Activated CD8-positive, alpha-beta T cell treated with anti-CD3 and anti-CD28 coated beads for 36 hours (primary cell): ENCODE measurements at places on chromosomes 11 and 22. TPM values are rescaled to one million over a fixed set of nuclear protein-coding genes. Genes with fewer than 3 reads are reported as not detected.

DNA sequence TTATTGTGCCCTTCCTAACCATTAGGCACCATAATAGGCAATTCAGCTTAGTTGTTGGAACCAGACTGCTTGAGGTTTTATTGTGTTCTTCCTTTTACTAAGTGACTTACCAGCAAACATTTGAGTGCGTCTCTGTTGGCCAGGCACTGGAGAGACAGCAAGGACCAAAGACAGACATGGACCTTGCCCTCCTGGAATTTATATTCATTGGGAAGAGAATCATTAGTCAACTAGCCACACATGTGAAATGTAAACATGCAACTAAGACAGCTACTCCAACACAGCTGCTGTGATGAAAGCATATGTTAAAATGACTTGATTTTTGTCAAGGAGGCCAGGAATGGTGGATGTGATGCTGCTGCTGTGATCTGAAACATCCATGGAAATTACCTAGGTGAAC, 106.4 kb downstream of the TRAF6 start:
- peaks cover 3% of the 10 kb centered on the region for H3K36me3 ChIP-seq
- H3K4me3 ChIP-seq = no peak overlapping the region
- H3K27me3 ChIP-seq = peaks cover 10% of the 10 kb centered on the region
- no peak for DNase-seq
- H3K27ac ChIP-seq = no peak overlapping the region

GRCh38 chr22:33811208-33811607, 109.1 kb downstream of the LARGE1 start:
- H3K27ac ChIP-seq = no peak overlapping the region
- H3K4me3 ChIP-seq = no peak overlapping the region
- H3K36me3 ChIP-seq = no peaks in the 10 kb centered on the region
- no peaks in the 10 kb centered on the region for H3K4me1 ChIP-seq

Gene ARHGAP20
- total RNA-seq = 0.25 TPM

GRCh38 chr11:65111159-65111743, 421 bp upstream of the TM7SF2 start:
- peaks cover 42% of the 10 kb centered on the region for H3K4me1 ChIP-seq
- H3K27me3 ChIP-seq = no peaks in the 10 kb centered on the region
- no peak for DNase-seq

DNA sequence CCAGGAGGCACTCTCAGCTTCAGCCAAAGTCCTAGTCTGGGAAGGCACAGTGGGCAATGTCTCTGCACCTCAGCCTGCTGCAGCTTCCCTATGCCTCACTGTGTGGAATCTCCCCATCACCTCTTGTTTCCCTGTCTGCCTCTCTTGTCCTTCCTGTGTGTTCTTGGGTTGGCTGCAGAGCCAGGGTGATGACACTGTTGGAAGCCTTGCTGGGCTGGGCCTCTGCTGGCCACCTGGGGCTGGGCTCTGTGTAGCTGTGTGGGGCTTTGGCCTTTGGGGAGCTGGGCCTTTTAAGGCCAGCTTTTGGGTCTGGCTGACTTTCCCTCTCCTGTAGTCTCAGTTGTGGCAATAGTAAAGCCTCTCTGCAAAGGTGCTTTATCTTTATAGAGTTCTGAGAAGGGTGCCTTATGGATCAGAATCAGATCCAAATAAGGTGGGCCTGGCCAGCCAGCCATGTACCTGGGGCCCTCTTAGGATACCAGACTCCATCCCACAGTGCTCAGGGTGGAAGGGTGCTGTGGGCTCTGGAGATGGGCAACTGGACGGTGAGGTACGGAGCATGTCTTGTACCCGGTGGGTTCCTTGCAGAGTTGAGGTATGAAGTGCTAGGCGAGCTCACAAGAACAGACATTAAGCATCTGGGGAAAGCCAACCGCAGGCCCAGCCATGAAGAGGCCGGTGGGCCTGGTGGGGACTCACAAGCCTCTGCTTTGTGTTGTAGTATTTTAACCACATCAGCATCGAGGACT, 10.3 kb upstream of the RANBP1 start:
- no peak for DNase-seq
- no peak overlapping the region for H3K4me3 ChIP-seq
- H3K27ac ChIP-seq = peak overlapping the region; percentile 63
- no peaks in the 10 kb centered on the region for H3K27me3 ChIP-seq
- H3K4me1 ChIP-seq = peaks cover 24% of the 10 kb centered on the region

DNA sequence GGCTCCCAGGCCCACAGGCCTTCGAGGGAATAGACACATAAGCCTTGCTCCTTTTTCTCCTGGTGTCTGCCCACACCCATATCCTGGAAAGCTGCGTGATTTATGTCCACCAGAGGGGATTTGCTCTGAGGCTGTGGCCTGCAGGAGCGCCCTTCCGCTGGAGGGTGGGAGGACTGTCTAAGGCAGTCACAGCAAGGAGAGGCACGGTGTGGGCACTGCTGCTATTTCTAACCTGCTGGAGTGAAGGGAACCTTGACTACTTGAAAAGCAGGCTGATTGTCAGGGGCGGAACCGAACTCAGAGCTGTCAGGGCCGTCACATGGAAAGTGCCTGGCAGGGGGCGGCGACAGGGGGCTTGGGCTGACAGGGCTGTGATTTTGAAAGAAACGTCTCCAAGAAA, 3.7 kb downstream of the UPB1 start:
- no peak for DNase-seq
- H3K27me3 ChIP-seq = peaks cover 11% of the 10 kb centered on the region
- no peak overlapping the region for H3K27ac ChIP-seq
- H3K36me3 ChIP-seq = no peaks in the 10 kb centered on the region
- peaks cover 20% of the 10 kb centered on the region for H3K4me1 ChIP-seq

- no peak overlapping the region for H3K4me3 ChIP-seq
- no peaks in the 10 kb centered on the region for H3K27me3 ChIP-seq
- peaks cover 18% of the 10 kb centered on the region for H3K36me3 ChIP-seq
Observed at GRCh38 chr22:23289851-23290724, 109.8 kb downstream of the BCR start.

DNA sequence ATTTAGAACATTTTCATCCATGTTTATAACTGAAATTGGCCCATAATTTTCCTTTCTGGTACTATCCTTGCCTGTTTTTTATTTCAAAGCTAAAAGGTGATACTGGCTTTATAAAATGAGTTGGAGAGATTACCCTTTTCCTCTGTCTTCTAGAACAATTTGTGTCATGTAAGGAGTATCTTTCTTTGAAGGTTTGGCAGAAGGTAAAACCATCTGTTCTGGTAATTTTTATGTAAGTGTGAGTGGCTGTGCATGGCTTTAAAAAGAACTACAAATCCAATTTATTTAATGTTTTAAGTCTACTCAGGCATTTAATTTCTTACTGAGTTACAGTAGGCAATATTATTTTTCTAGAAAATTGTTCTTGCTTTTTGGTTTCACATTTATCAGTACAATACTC, 7.7 kb upstream of the MRGPRD start:
- peaks cover 10% of the 10 kb centered on the region for H3K27me3 ChIP-seq
- H3K4me1 ChIP-seq = no peaks in the 10 kb centered on the region
- DNase-seq = no peak
- no peak overlapping the region for H3K4me3 ChIP-seq

GRCh38 chr11:117087446-117087845, 10.8 kb downstream of the SIK3 start:
- no peak for DNase-seq
- H3K27ac ChIP-seq = no peak overlapping the region
- H3K4me1 ChIP-seq = peaks cover 61% of the 10 kb centered on the region
- H3K4me3 ChIP-seq = no peak overlapping the region

Gene TMEM123
- 235 TPM for total RNA-seq

DNA sequence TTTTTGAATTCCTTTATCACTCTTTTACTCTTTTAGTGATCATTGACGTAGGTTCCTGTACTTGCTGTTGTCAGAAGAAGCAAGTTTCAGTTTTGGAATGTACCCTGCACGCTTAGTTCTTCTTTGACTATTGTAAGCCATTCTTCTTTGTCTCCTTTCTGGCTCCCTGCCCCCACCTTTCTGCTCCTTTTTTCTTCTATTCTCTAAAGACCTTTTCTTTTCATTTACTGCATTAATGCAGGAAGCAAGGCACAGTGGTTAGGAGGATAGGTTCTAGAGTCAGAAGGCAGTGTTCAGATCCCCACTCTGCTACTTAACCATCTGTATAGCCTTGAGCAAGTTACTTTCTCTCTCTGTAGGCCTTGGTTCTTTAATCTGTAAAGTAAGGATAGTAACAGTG, 33.7 kb upstream of the RAG2 start:
- DNase-seq = peak; percentile 2
- H3K36me3 ChIP-seq = no peaks in the 10 kb centered on the region
- H3K27ac ChIP-seq = no peak overlapping the region

- H3K4me3 ChIP-seq = no peak overlapping the region
- no peak for DNase-seq
- no peaks in the 10 kb centered on the region for H3K36me3 ChIP-seq
Observed at GRCh38 chr11:26719998-26720397, 1.9 kb downstream of the SLC5A12 start.

Gene MPPED1
- not detected for total RNA-seq

GRCh38 chr11:73003088-73003487, 139.0 kb downstream of the FCHSD2 start:
- no peaks in the 10 kb centered on the region for H3K27me3 ChIP-seq
- H3K36me3 ChIP-seq = peaks cover 3% of the 10 kb centered on the region
